CD4-positive, alpha-beta T cell treated with Interleukin-1 beta for 1 hour (primary cell): ENCODE measurements at places on chromosomes 2 and 18.

DNA sequence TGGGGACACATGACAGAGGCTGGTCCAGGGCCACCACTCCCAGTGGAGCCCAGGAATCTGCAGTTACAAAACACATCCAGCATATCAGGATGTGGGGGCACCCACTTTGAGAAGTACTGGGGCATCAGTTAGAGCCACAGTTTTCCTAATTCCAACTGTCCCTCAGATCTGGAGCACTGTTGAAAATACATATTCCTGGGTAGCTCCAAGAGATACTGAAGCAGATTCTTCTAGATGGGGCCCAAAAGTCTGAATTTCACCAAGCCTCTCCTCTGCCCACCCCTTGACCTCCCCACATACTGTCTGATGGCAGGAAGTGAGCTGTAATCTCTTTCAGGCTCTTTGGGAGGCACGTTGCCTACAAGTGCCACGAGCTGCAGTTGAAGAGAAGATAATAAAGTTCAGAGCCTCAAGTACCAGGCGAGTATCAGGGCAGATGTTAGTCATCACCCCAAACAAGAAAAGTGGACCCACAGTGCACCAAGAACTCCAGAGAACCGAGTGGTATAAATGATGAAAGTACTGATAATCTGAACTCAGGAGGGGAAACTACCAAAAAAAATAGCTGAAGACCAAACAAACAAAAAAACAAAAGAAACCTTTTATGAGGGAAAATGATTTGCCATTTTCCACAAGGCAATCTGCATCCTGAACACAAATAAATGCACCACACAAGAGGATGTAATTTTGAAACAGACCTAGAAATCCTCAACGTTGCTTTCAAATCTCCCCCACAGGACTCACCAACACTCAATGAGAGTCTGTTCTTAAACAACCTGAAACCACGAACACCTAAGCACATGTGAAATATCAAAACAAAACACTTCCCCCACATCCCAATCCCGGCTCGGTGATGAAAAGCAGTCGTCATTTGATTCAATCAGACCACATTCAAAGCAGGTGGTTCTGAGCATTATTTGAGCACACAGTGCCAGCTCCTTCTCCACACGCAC, 98.7 kb downstream of the TCF4 start:
- DNase-seq: no peak

DNA sequence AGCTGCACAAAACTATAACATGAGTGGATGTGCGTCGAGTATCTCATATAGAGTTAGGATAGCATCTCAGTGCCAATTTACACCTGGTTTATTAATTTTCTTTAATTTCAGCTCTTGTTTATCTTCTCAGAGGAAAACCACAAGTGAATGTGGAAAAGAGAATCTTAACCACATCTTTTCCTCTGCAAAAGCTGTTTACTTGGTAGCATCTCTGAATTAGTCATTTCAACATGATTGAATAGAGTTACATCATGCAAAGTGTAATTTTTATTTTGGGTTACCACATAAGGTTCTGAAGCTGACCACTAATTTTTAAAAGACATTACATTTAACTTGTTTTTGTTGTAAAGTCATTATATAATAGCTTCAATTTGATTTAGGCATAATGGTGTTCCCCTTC, 83.8 kb upstream of the FAM237A start:
- no peak for DNase-seq

- DNase-seq: no peak
Measured at GRCh38 chr2:99111236-99111635, 30.3 kb upstream of the C2orf15 start.

DNA sequence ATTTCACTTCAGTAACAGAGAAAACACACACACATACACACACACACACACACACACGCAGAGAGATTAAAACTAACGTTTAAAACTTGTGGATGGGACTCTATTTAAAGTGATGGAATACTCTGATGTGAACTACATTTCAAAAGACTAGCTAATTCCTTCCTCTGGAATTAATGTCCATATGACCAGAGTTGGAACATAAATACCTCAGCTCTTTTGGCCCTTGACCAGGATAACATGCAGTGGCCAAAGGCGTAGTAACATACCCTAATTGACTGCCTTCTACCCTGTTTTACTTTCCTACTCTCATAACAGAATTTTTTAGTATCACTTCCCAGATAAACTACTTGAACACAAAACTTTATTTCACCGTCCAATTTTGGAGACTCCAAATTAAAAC, 671.3 kb upstream of the CHAC2 start:
- DNase-seq: no peak

- no peak for DNase-seq
Measured at GRCh38 chr18:51537487-51537886, 340.0 kb upstream of the MEX3C start.

DNA sequence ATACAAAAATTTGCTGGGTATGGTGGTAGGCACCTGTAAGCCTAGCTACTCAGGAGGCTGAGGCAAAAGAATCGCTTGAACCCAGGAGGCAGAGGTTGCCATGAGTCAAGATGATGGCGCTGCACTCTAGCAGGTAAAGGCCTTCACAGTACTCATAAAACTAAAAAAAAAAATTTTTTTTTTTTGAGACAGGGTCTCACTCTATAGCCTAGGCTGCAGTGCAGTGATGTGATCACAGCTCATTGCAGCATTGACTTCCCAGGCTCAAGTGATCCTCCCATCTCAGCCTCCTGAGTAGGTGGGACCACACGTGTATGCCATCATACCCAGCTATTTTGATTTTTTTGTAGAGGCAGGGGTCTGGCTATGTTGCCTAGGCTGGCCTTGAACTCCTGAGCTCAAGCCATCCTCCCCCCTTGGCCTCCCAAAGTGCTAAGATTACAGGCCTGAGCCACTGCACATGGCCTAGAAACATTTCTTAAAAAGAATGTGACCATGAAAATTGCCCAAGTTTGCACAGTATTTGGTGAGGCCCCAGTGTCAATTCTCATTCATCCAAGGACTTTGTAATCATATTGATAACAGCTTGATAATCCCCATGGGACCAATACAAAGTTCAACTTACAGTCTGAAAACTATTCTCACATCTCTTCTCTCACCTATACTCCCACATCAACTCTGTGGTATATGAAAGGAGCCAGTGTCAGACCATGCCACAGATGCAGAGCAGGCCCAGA, 64.2 kb upstream of the MYCN start:
- no peak for DNase-seq

- DNase-seq: no peak
Measured at GRCh38 chr18:74459889-74460288, 2.8 kb upstream of the DIPK1C start.

DNA sequence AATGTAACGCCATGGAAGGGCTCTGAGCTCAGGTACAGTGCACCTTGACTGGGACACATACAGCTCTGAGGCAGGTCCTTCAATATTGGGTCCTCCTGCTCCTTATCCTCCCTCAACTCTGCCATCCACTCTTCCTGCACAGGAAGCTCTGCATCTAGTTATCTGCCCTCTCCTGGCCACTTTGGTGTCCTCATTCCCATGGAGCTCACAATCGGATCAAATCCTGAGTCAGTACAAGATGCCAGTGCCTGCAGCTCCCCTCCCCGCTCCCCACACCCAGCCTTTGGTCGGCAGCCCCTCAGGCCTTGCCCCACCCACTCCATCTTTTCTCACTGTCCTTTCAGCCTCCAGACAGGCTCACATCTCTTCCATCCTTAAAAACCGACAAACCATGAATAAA, 58.0 kb downstream of the LRRFIP1 start:
- no peak for DNase-seq

DNA sequence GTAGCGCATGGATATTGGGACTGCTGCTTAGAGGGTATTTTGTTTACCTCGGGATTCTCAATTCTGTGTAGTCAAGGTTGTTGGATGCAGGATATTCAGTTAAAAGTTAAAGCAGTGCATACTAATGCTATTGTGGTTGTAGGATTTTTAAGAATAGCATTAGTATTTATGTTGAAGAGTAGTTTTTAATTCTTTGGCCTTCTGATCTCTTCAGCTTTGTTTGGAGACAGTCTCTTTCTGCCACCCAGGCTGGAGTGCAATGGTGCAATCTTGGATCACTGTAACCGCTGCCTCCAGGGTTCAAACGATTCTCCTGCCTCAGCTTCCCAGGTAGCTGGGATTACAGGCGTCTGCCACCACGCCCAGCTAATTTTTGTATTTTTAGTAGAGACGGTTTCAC, 1.5 kb downstream of the RHBDD1 start:
- DNase-seq: no peak

DNA sequence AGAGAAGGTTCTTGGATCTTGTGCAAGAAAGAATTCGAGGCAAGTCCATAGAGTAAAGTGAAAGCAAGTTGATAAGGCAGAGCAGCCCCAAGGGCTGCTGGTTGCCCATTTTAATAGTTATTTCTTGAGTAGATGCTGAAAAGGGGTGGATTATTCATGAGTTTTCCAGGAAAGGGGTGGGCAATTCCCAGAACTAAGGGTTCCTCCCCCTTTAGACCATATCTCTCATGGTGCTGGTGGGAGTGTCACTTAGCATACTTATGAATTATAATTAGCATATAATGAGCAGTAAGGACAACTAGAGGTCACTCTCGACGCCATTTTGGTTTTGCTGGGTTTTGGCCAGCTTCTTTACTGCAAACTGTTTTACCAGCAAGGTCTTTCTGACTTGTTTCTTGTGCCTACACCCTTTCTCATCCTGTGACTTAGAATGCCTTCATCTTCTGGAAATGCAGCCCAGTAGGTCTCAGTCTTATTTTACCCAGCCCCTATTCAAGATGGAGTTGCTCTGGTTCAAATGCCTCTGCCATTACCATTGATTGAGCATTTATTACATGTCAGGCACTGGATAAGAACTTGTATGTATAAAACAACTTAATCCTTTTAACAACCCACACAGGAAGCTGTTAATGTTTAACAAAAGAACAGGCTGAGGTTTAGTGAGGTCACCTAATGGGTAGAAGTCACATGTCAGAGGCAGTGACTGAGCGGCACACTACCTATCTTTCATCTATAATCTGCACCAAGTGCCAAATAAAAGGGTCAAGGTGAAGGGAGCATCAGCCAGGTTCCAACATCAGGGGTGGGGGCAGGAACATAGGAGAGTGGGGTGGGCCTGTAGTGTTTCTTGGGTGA, 250.9 kb downstream of the ICOS start:
- DNase-seq: no peak

- DNase-seq: no peak
Measured at GRCh38 chr2:179177694-179178093, 86.9 kb downstream of the SESTD1 start.

GRCh38 chr2:217662984-217663602, 339.7 kb downstream of the TNS1 start:
- DNase-seq: no peak

DNA sequence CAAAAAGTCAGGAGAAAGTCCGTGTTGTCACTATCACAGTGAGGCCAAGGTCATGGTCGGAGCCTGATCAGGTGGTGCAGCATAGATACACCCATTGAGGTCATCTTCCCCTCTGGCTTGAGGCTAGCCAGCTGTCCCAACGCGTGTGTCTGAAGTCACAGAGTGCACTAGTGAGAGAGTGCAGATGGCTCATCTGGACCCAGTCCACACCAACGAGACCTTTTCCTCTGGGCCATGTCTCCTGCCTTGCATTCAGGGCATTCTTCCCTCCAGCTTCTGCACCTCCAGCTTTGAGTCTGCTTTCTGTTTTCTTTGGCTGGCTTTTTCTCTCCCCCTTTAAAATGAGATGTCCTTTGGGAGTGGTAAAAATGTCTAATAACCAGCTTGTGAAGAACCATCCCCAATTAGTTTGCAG, 146.9 kb downstream of the TDRD15 start:
- DNase-seq: no peak

DNA sequence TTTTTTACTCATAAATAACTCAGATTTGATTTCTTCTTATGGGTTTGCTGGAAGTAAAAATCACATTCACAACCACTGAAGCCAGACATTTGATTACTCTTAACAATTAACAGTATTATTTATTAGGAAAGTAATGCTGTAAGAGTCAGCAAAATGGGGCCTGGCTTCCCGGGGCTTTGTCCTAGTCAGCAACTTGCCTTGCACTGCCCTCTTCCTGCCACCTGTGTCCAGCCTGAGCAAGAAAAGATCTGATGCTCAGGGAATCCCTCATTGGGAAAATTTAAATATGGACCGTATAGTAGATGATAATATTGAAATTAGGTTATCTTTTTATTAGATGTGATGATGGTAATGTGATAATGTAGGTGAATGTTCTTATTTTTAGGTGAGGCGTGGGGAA, 30.8 kb upstream of the ACYP2 start:
- DNase-seq: no peak
